ENCODE measurements at places on chromosomes 6 and 20.

- no peak for DNase-seq
These were observed 892.3 kb downstream of the PHF3 start for GRCh38 chr6:64527899-64528298.

DNA sequence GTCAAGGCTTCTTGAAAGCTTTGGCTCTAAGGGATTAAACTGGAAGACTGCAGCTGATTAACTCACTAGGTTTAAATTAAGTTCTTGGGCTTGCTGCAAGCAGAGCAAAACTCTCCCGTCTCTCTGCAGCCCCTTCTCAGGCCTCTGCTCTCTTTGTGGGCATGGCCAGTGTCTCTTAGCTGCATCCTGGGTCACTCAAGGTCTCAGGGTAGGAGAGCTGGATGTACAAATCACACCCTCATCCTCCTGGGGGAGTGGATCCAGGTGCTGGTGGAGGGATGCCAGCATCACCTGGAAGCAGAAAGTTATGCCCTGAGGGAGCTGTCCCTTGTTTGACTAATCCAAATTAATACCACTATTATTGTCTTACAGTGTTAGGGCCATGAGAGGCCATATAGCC lies 35.8 kb downstream of the GCM1 start:
- no peak for DNase-seq

DNA sequence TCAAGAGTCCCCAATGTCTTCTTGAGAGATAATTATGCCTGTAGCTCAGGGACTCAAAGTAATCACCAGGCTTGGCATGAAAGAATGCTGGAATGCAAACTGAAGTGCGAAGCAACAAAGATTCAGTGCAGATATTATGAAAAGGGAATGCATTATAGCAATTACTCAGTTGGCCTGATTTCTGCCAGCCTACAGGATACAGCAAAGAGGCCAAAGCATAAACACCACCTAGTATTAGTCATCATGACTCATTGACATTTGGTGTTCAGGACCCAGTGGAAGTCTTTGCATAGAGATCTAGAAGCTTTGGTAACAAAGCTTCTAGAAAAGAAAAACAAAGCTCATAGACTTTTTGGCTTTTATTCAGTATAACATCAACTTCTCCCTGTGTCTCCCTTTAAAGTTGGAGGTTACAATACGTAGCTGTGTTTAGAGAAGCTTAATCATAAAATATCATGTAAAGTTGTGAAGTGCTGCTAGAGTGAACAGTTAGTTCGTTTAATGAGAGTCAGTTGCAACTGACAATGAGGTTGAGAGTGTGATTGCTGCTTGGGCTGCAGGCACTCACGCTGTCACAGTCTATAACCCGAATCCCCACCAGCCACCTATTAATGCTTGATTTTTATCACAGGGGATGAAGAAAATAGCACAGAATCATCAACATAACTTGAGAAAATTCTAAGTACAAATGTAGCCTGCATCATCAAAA lies 932.7 kb downstream of the TFAP2A start:
- DNase-seq: no peak

DNA sequence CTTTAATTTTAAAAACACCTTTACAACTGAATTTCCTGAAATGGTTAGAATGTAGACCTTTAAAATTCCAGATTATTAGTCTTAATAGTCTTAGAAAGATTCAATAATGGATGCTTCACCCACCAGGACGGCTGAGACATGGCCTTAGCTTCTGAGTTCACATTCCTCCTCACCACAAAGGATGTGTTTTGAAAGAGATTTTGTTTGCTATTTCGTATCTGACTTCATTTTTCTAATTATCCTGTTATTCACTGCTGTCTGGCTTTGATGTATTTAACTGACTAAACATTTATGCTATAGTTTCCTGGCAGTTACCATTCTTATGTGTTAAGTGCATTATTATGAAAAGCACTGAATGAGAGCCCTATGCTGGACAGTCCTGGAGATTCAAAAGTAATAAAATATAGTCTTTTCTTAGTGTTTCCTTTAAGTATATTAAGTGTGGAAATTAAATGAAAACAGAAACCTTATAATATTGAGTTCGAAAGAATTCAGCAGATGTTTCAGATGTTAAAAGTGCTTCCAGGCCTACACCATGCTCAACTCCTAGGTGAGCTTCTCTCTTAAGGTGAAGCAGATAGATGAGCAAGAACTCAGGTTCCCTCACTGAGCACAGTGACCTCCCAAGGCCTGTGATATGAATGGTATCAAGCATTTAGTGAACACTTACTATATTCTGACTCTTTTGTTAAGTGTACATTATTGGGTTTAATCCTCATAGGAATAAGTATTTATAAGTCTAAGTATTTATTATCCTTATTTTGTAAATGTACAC lies 40.3 kb downstream of the MAP3K4 start:
- DNase-seq: no peak

- no peak for DNase-seq
These were observed 5.2 kb downstream of the HIVEP1 start for GRCh38 chr6:12017263-12017662.

DNA sequence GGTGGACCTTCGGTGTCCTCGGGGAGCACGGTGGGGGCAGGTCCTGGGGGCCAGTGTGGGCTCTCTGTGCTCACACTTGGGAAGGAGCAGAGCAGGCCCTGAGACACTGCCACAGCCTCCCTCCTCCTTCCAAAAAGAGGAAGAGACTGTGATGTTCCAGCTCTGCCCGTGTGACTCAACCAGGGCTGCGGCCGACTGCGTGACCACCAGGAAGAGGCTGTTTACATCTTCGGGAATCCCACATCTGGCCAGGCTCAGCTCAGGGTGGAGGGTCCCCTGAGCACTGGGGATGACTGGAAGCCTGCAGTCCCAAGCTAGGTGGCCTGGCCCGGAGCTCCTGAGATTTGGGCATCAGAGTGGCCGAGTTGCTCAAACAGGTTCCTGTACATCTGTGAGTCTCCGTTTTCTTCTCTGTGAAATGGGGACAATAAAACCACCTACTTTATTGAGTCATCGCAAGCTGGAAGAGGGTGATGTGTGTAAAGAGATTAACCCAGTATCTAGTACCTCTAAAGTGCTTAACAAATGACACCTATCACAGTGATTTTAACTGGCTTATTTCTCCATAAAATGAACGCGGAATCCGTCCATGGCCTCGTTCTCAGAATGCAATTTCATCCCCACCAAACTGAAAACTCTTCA lies 242.1 kb downstream of the DLL1 start:
- no peak for DNase-seq

GRCh38 chr6:90469906-90470305 lies 117.0 kb downstream of the MAP3K7 start:
- no peak for DNase-seq

DNA sequence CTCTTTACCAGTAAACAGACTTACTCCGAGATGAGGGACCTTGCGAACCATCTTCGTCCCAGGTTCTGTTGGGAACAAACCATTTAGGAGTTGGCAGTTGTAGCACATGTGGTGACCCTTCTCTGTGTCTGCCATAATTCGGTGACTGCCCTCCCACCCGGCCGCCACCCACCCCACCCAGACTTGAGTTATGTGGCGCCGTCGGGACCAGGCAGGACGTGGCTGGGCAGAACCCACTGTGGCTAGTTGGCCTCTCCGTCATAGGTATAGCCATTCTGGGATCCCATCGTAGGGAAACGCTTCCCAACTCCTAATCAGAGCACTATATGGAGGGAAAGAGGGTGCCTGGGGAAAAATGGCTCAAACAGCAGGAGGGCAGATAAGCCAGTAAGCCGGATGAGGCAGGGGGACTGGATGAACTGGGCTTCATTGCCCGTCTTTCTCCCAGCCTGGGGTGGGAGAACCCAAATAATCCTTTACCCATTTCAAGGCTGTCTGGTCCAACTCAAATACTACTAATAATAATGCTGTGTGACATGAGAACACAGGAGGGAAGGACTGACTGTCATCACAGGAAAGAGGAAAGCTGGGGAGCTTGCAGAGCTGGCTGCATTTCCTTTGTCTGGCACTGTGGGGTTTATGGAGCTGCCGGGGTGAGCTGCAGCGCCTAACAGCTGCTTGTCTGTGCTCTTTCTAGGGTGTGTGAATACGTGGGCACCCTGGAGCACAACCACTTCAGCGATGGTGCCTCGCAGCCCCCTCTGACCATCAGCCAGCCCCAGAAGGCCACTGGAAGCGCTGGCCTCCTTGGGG lies 73.0 kb upstream of the PBOV1 start:
- DNase-seq: no peak

DNA sequence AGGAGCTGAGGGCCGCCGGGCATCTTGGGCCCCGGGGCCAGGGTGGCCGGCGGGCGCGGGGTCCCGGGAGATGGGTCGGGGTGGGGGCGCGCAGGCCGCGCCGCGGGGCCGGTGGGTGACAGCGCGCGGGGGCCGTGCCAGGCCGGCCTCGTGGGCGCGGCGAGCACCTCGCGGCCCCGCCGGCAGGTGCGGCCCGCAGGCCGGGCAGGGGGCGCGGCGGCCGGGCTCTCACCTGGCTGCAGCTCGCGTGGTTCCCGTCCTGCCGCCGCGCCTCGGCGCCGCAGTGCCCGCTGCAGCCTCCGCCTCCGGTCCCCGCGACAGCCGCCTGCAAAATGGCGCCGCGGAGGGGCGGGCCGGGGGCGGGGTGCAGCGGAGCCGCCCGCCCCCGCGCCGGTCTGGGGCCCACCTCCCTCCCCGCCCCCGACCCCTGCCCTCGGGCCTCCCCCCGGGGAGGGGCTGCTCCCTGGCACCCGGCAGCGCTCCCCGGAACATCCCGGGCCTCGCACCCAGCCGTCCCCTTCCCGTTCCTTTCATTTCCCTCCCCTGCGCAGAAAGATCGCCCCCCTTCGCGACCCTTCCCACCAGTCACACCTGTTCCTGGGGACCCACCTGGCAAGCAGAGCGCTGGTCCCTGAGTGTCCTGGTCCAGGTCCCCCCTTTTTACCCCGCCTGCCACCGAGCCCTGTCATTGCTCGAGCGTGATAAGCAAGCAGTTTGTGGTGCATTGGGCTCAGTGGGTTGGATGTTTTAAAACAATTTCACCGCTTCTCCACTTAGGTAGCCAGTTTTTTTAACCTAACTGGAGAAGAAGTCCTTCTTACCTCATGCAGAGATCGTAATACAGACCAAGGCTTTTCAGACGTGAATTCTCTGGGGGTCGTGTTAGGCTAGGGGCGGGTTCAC lies at the start of gene SLC23A2:
Gene SLC23A2 (minus strand): TSS at position 337 of the 903 bp plus-strand sequence. CDS start 68,948 bp downstream, outside the sequence.
- peak; percentile 32 for DNase-seq

DNA sequence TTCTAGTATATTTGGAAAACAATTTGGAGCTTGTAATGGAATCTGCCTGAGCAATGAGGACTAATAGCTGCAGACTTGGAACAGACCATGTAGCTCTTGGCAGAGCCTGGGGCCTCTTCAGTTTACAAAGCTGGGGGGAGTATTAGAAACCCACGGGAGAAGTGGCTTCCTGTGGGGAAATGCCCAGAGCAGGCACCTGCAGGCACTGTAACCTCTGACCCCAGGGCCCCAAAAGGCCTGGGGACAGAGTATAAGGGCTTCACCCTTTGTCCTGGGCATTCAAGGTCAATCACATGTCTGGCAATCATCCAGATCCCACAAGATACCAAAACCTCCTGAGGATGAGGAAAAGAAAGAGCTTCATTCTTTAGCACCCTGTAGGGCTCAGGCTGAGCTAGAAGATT lies 19.4 kb downstream of the PKIG start:
- DNase-seq: no peak

GRCh38 chr6:32844839-32845383 lies 1.1 kb upstream of the PSMB8 start:
- DNase-seq: no peak

DNA sequence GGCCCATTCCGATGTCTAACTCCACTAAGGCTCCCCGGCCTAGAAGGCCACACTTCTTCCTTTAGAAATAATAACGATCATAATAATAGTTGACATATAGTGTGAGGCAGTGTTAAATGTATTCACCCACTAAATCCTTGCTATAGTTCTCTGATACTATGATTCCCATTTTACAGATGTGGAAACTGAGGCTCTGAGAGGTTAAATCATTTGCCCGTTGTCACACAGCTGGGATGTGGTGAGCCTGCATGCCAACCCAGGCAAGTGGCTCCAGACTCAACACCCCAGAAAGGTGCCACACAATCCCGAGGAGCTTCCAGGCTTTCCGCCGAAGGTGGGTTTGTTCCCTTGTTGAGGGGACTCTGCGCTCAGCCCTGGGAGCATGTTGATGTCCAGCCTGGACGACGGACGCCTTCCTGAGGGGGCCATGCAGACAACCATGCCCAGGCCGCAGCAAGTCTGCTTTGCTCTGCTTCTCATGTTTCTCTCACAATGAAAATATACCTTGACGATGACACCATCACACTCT lies 104.6 kb upstream of the CDYL start:
- no peak for DNase-seq

GRCh38 chr6:2596222-2596621 lies 154.5 kb downstream of the MYLK4 start:
- no peak for DNase-seq

- DNase-seq: no peak
These were observed 11.3 kb downstream of the PREX1 start for GRCh38 chr20:48816282-48817205.

- DNase-seq: no peak
These were observed 22.8 kb downstream of the AMD1 start for GRCh38 chr6:110897433-110897832.

- no peak for DNase-seq
These were observed 97.5 kb downstream of the DLL1 start for GRCh38 chr6:170193326-170193821.

- no peak for DNase-seq
These were observed 48.4 kb downstream of the EZR start for GRCh38 chr6:158770533-158771330.

GRCh38 chr20:1144401-1145172 lies 26.2 kb downstream of the PSMF1 start:
- DNase-seq: no peak

- no peak for DNase-seq
These were observed 263.0 kb upstream of the PLCB4 start for GRCh38 chr20:8805737-8806442.

DNA sequence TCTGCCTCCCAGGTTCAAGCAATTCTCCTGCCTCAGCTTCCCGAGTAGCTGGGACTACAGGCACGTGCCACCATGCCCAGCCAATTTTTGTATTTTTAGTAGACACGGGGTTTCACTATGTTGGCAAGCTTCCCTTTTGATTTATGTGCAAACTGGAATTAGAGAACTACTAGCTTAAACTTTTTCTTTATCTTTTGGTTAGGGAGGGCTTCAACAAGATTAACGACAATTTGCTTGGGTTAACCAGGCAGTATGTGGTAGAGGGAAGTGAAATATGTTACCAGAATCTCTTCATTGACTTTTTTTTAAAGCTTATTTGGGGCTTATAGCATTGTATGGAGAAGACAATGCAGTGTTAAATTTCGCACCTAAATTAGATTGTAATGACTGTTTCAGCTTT lies 9.0 kb downstream of the MYO6 start:
- no peak for DNase-seq

GRCh38 chr6:23696992-23697391 lies 429.0 kb upstream of the NRSN1 start:
- no peak for DNase-seq

DNA sequence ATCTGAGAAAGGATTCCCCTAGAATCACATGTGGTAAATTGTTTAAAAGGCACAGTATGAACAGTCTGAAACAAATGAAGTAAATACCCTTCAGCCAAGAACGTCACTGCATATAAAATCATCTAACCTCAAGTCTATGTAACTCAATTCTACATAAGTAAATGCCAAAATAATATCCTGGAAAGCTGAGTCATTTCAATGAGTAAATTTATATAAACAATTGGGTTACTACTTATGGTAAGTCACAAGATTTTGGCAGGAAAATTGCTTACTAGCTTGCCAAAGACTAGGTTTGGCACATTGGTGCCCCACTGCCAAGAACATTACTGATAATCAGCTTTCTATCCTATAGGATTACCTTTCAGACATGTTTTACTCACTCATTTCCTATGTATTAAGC lies 8.4 kb downstream of the GMDS start:
- no peak for DNase-seq
